Activated naive CD8-positive, alpha-beta T cell treated with anti-CD3 and anti-CD28 coated beads for 36 hours (primary cell): ENCODE measurements at places on chromosomes 12 and 14. TPM values are rescaled to one million over a fixed set of nuclear protein-coding genes. Genes with fewer than 3 reads are reported as not detected.

DNA sequence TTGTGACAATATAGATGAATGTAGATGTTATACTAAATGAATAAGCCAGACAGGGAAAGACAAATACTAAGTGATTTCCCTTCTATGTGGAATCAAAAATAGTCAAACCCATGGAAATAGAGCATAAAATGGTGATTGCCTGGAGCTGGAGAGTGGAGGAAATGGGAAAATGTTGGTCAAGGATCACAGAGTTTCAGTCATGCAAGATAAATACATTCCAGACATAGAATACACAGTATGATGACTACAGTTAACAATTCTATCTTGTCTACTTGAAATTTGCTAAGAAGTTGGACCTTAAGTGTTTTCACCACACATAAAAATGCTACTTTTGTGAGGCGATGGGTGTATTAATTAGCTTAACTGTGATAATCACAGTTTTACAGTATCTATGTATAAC lies 1182.7 kb downstream of the AACS start:
- DNase-seq: no peak

MMP17 gene
- not detected for total RNA-seq

DNA sequence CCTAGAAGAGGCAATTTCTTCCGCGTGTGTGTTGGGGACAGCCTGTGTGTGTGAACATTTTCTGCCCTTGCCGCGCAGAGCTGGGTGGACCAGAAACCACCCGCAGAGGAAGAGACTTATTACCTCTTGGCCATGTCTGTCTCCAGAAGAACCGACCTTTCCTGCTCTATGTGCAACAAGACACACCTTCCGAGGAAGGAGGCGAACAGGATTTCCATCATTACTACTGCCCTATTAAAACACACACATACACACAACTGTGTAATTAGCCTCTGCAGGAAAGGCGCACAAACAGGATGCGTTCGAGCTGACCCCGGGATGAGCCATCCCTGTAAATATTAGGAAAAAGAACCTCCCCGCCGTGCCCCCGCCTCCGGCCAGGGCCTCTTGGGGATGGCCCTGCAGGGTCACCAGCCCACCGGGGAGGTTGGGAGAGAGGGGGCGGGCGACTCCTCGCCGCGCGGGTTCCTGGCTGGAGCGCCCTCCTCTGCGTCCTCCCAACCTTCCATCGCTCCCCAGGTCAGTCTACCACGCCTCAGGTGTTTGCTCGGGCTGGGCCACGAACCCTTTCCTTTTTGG lies 484 bp upstream of the PRKCH start:
- DNase-seq: no peak

DNA sequence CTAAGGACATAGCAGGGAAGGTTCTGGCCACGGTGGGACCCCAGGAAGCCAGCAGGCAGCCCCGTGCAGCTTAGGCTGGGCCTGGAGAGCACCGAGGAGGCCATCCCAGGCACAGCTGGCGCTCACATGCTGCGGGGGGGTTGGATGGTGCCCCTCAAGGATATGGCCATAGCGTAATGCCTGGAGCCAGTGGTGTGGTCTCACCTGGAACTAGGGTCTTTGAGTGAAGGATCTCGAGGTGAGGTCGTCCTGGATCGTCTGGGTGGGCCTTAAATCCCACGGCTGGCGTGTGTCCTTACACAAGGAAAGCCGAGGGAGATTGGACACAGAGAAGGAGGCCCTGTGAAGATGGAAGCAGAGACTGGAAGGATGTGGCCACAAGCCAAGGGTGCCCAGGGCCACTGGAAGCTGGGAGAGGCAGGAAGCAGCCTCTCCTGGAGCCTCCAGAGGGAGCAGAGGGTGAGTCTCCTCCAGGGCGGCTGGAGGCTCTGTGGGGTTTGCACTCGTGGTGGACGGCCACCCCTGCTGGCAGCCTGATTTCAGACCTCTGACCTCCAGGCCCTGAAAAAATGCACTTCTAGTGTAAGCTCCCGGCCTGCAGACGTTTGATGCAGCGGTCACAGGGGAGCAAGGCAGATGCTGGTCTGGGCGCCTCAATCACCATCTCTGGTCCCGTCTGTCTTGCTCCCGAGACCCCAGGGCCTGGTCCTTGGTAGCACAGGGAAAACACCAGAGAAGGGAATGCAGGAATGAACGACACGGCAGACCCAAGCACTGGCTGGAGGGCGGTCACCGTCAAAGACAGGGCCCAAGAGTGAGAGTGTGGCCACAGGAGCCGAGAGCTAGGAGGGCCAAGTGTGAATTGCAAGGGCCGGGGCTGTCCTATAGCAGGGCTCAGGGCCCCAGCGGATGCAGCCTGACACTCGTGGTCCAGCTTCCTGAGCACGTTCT lies 218.6 kb downstream of the KIF26A start:
- no peak for DNase-seq

PNN gene
- total RNA-seq: 108 TPM

KIF5A gene
- 1.5 TPM for total RNA-seq

DNA sequence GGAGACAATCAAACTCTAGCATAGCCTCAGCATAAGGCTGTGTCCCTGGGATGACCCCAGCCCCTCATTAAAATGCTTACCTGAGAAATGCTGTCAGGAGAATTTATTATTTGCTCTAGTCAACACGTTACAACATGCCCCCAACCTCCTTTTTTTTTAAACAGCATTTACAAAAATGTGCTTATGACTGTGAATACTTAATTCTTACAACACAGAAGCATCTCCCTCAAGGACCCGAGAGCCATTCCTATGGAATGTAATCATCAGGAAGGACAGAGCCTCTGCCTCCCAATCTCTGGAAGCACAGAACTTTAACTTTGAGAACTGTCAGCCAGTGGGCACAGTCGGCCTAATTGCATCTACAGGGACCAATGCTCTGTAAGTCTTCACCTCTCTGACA lies 136.6 kb upstream of the OVCH1 start:
- no peak for DNase-seq
